ENCODE measurements at places on chromosomes 7 and 10. TPM values are rescaled to one million over a fixed set of nuclear protein-coding genes. Genes with fewer than 3 reads are reported as not detected.

GRCh38 chr10:43667761-43668386, 19.2 kb upstream of the ZNF32 start:
- no peak overlapping the region for H3K4me3 ChIP-seq
- no peak overlapping the region for H3K27ac ChIP-seq
- H3K4me1 ChIP-seq = no peaks in the 10 kb centered on the region

DNA sequence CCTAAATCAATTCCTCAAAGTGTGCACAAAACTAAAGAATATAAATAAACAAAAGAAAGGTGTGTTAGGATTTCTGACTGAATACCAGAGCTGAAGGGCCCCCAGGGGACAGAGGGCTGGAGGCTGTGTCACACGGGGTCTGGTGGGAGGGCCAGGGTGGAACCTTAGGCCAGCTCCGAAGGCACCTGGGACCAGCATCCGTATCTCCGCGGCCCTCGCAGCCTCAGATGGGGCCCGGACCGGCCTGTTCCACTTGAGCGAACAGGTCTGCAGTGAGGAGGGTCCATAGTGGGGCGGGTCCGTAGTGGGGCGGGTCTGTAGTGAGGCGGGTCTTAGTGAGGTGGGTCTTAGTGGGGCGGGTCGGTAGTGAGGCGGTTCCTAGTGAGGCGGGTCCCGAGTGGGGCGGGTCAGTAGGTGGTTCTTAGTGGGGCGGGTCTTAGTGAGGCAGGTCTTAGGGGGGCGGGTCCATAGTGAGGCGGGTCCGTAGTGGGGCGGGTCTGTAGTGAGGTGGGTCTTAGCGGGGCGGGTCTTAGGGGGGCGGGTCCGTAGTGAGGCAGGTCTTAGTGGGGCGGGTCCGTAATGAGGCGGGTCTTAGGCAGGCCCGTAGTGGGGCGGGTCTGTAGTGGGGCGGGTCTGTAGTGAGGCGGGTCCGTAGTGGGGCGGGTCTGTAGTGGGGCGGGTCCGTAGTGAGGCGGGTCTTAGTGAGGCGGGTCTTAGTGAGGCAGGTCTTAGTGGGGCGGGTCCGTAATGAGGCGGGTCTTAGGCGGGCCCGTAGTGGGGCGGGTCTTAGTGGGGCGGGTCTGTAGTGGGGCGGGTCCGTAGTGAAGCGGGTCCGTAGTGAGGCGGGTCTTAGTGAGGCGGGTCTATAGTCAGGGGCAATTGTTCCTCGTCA, 15.1 kb downstream of the GPR146 start:
- peaks cover 31% of the 10 kb centered on the region for H3K4me1 ChIP-seq
- DNase-seq = peak; percentile 64
- no peak overlapping the region for H3K4me3 ChIP-seq
- H3K27me3 ChIP-seq = no peaks in the 10 kb centered on the region
- peak overlapping the region; percentile 49 for H3K27ac ChIP-seq
- no peaks in the 10 kb centered on the region for H3K36me3 ChIP-seq

The CHRM2 gene
- polyA plus RNA-seq = not detected

The NEUROG3 gene
- not detected for polyA plus RNA-seq

- no peaks in the 10 kb centered on the region for H3K27me3 ChIP-seq
- no peak for DNase-seq
- H3K4me1 ChIP-seq = no peaks in the 10 kb centered on the region
Observed at GRCh38 chr7:50153148-50153547, 60.1 kb upstream of the ZPBP start.

DNA sequence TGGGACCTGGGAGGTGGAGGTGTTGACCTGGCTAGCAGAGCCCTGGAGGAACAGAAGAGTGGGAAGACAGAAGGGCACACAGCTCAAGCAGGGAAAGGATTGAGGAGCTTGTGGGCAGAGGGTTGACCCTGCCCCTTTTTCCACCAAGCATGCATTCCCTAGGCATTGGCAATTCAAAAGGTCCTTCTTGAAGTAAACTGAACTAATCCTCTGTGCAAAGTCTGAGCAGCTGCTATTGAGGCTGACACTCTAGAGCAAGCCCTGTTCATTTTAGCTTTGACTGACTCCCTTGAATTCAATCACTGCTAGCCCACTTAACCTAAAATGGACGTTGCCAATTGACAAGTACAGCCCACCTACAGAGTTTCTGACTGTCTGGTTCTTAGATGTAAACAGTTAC, 116.5 kb upstream of the TNS3 start:
- no peaks in the 10 kb centered on the region for H3K4me1 ChIP-seq
- no peak overlapping the region for H3K4me3 ChIP-seq
- no peak for DNase-seq
- no peaks in the 10 kb centered on the region for H3K36me3 ChIP-seq
- no peaks in the 10 kb centered on the region for H3K27me3 ChIP-seq

The THAP5 gene
- polyA plus RNA-seq = 1.5 TPM

DNA sequence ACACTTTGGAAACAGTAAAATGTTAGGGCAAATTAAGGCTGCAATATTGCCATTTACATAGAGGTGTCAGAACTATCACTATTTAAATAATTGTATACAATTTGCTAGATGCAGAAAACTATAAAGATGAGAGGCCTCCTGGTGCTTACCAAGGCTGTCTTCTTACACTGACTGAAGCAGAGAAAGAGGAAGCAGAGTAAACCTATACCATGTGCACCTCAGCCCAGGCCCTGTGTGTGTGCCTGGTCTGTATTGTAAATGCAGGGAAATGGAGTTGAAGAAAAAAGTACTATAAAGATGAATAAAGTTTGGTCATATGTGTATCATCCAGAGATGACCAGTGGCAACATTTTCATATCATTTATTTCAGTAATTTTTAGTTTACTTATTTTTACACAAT, 29.2 kb downstream of the ELMO1 start:
- no peak overlapping the region for H3K4me3 ChIP-seq
- H3K4me1 ChIP-seq = no peaks in the 10 kb centered on the region
- DNase-seq = no peak
- H3K27ac ChIP-seq = no peak overlapping the region
- H3K36me3 ChIP-seq = no peaks in the 10 kb centered on the region

- DNase-seq = peak; percentile 32
- peaks cover 2% of the 10 kb centered on the region for H3K36me3 ChIP-seq
- H3K4me3 ChIP-seq = no peak overlapping the region
- H3K27me3 ChIP-seq = no peaks in the 10 kb centered on the region
- H3K4me1 ChIP-seq = peaks cover 5% of the 10 kb centered on the region
- H3K27ac ChIP-seq = no peak overlapping the region
Observed at GRCh38 chr7:107528461-107528860, 35.3 kb downstream of the COG5 start.

The ENTPD1 gene
- 9.1 TPM for polyA plus RNA-seq

DNA sequence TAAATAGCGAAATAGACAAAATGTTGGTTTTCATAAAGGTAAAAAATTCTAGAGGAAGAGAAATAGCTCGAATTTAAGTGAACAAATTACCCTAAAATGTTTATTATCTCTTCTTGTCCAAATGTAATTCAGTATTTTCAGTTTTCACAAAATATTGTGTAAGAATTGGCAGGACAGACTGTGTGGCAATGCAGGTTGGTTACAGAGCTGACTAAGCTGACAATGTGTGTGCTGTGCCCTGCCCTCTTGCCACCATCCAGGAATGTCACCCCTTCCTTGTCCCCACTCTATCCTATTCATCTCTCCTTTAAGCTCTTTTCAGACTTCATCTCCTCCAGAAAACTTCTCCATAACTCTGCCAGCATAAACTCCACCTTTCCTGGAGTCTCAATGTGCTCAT, 46.1 kb downstream of the COL28A1 start:
- no peaks in the 10 kb centered on the region for H3K27me3 ChIP-seq
- H3K4me3 ChIP-seq = no peak overlapping the region
- DNase-seq = no peak

GRCh38 chr10:101282947-101283346, 53.7 kb upstream of the LBX1 start:
- peaks cover 52% of the 10 kb centered on the region for H3K27me3 ChIP-seq
- DNase-seq = no peak
- no peak overlapping the region for H3K27ac ChIP-seq

The RSPH10B gene
- 0.15 TPM for polyA plus RNA-seq

The IFIT5 gene
- polyA plus RNA-seq = 1.0 TPM

DNA sequence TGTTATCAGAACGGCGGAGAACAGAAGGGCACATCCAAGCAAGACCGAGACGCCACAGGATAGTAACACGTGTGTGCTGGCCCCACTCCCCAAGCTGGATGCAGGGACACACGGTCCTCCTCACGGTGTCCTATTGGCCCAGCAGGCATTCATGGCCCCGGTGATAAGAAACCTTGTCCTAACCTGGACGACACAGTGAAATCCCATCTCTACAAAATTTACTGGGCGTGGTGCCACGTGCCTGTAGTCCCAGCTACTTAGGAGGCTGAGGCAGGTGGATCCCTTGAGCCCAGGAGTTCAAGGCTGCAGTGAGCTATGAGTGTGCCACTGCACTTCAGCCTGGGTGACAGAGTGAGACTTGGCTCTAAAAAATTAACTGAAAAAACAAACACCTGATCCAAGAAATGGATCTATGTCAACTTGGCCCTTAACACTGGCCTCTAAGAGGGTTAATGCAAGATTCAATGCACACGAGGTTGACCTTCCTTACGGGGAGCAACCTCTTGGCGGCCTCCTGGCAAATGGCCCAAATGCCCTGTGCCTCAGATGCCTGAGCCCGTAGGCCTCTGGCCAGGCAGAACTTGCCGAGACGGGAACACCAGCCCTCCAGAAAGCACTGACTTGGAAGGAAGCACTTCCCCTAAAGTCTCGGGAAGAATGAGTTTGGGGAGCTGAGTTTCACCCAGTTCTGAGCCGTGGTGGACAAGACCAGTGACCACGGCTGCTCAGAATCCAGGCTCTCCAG, 72.3 kb downstream of the ZRANB1 start:
- peaks cover 3% of the 10 kb centered on the region for H3K36me3 ChIP-seq
- no peak overlapping the region for H3K27ac ChIP-seq
- peak; percentile 25 for DNase-seq

DNA sequence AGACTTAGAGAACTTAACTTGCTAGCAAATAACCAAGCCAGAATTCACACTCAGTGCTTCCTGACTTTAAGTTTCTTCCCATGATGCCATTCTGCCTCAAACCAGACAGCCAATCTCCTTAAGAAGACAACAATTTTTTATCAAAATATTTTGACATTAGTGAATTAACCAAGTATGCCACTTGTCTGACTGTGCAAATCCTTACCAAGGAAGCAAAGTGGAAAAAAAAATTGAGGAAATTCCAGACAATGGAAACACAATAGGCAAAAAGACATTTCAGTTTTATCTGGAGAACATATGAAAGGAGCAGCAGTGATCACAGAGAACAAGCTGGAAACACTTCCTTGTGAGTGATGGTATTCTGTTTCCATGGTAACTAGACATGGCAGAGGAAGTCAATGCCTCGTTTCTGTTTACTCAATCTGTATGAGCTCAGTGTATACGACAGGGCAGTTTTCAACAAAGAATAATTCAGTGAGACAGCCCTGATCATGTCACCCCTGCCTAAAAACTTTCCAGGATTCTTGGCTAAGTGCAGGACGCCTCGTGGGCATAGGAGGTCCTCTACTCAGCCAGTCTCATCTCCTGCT, 114.2 kb downstream of the DYNC1I1 start:
- H3K27me3 ChIP-seq = no peaks in the 10 kb centered on the region
- peaks cover 17% of the 10 kb centered on the region for H3K4me1 ChIP-seq
- H3K27ac ChIP-seq = peak overlapping the region; percentile 73

- H3K27me3 ChIP-seq = no peaks in the 10 kb centered on the region
- H3K27ac ChIP-seq = no peak overlapping the region
- no peak overlapping the region for H3K4me3 ChIP-seq
- H3K4me1 ChIP-seq = peaks cover 12% of the 10 kb centered on the region
- no peak for DNase-seq
Observed at GRCh38 chr10:76032700-76033039, 601.2 kb downstream of the LRMDA start.

- H3K4me3 ChIP-seq = no peak overlapping the region
- DNase-seq = no peak
- no peak overlapping the region for H3K27ac ChIP-seq
- no peaks in the 10 kb centered on the region for H3K36me3 ChIP-seq
- H3K4me1 ChIP-seq = no peaks in the 10 kb centered on the region
Observed at GRCh38 chr7:104873401-104873800, 140.6 kb upstream of the KMT2E start.

The C10orf105 gene
- not detected for polyA plus RNA-seq

- peaks cover 3% of the 10 kb centered on the region for H3K36me3 ChIP-seq
- peak overlapping the region; percentile 23 for H3K27ac ChIP-seq
- H3K4me3 ChIP-seq = no peak overlapping the region
- peak; percentile 65 for DNase-seq
- H3K4me1 ChIP-seq = peaks cover 38% of the 10 kb centered on the region
- H3K27me3 ChIP-seq = no peaks in the 10 kb centered on the region
Observed at GRCh38 chr10:116888380-116889055, 39.2 kb downstream of the ENO4 start.

The SLC26A4 gene
- 0.79 TPM for polyA plus RNA-seq

- no peak for DNase-seq
- H3K27ac ChIP-seq = no peak overlapping the region
- no peaks in the 10 kb centered on the region for H3K36me3 ChIP-seq
- H3K27me3 ChIP-seq = no peaks in the 10 kb centered on the region
Observed at GRCh38 chr7:27963056-27963455, 217.5 kb downstream of the JAZF1 start.

DNA sequence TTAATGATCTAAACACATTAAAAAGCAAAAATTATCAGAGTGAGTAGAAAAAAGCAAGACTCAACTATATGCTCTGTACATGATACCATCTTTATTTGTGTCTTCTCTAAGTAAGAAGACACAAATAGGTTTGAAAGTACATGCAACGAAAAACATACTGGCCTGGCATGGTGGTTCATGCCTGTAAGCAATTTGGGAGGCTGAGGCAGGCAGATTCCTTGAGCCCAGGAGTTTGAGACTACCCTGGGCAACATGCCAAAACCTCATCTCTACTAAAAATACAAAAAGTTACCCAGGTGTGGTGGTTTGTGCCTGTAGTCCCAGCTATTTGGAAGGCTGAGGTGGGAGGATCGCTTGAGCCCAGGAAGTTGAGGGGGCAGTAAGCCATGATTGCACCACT, 78.1 kb upstream of the TOMM7 start:
- H3K4me1 ChIP-seq = no peaks in the 10 kb centered on the region
- no peak overlapping the region for H3K27ac ChIP-seq
- H3K36me3 ChIP-seq = no peaks in the 10 kb centered on the region
- DNase-seq = no peak

The LRRC18 gene
- polyA plus RNA-seq = not detected

The TUBAL3 gene
- polyA plus RNA-seq = not detected

DNA sequence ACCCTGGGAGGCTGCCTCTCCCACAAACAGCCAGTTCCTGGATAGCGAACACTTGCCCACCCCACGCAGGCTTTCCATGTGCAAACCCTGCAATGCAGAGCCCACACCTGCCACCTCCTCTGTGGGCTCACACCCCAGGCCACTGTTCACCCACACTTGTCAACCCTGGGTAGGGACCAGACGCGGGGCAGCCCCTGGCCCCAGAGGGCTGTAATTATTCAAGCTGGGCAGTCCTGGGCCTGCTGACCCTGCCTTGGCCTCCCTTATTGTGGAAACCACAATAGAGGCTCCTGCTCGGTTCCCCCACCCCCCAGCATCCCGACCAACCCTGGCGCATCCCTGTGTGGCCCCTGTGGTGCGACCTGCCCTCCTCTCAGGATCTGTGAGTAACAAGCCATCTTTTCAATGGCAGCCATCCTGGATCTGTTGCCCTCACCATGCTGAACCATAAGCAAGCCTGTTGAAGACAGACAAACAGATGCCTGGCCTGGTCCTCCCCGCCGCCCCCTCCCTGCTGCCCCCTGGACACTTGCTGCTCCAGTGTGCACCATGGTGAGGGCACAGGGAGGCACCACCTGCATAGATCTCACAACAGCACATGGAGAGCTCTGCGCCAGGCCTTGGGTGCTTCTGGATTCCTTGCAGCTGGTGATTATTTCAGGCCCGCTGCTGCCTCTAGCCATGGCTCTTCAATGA, 15.8 kb upstream of the UBE3C start:
- no peak overlapping the region for H3K4me3 ChIP-seq
- H3K27me3 ChIP-seq = no peaks in the 10 kb centered on the region
- H3K4me1 ChIP-seq = no peaks in the 10 kb centered on the region
- no peak overlapping the region for H3K27ac ChIP-seq
- no peak for DNase-seq
